ENCODE measurements at places on chromosomes 2 and 18.
A peak's percentile ranks its signal among the peaks of the same experiment; 100 is the strongest.

GRCh38 chr2:112275887-112276773 is 733 bp downstream of the ZC3H6 start:
- H3K4me3 ChIP-seq = peak overlapping the region; percentile 91
- peak overlapping the region; percentile 100 for H3K27ac ChIP-seq
- DNase-seq = peak; percentile 93
- no peaks in the 10 kb centered on the region for H3K36me3 ChIP-seq
- H3K27me3 ChIP-seq = no peaks in the 10 kb centered on the region
- H3K4me1 ChIP-seq = peaks cover 6% of the 10 kb centered on the region

DNA sequence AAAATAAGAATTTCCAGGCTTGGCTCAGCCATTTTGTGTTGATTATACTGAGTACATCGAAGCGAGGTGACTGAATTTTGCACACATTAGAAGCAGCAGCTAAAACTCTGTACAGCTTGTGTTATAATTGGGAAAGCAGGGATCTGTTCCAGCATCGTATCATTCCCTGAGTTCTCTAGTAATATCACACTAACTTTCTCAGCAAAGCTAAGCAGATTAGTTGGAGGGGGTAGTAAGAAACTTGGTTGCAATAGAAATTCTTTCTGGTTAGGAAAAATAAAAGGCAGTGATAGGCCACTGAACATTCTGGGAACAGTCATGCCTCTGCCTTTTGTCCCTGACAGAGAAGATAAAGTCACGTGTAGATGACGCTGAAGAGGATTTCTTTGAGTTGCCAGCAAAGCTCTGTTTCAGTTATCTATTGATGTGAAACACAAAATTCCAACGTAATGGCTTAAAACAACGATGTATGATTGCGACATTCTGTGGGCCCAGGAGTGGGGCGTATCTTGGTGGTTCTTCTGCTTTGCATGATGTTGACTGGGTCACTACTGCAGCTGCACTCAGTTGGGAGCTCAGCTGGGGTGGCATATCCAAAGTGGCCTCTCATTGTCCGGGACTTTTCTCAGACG is 202.1 kb upstream of the MEX3C start:
- H3K4me1 ChIP-seq = no peaks in the 10 kb centered on the region
- DNase-seq = no peak
- no peak overlapping the region for H3K4me3 ChIP-seq
- H3K36me3 ChIP-seq = no peaks in the 10 kb centered on the region

GRCh38 chr2:130337735-130338325 is 4.9 kb upstream of the IMP4 start:
- no peaks in the 10 kb centered on the region for H3K27me3 ChIP-seq
- no peaks in the 10 kb centered on the region for H3K36me3 ChIP-seq
- no peak for DNase-seq
- peaks cover 7% of the 10 kb centered on the region for H3K4me1 ChIP-seq

GRCh38 chr18:66603941-66604627 is at the start of gene CDH19:
Gene CDH19 (minus strand): TSS chr18:66604090. CDS start chr18:66572204, 31,886 bp downstream.
- H3K27ac ChIP-seq = no peak within 1 kb of the TSS
- H3K27me3 ChIP-seq = no peaks in the 10 kb centered on the region
- no peaks in the 10 kb centered on the region for H3K36me3 ChIP-seq

GRCh38 chr2:97005353-97005752 is 19.0 kb upstream of the FAM178B start:
- no peaks in the 10 kb centered on the region for H3K4me1 ChIP-seq
- H3K27me3 ChIP-seq = no peaks in the 10 kb centered on the region
- no peak overlapping the region for H3K4me3 ChIP-seq
- H3K36me3 ChIP-seq = no peaks in the 10 kb centered on the region
- no peak for DNase-seq

GRCh38 chr2:149611100-149611820 is 23.7 kb upstream of the MMADHC start:
- H3K27me3 ChIP-seq = no peaks in the 10 kb centered on the region
- no peak overlapping the region for H3K27ac ChIP-seq
- no peak overlapping the region for H3K4me3 ChIP-seq
- H3K4me1 ChIP-seq = no peaks in the 10 kb centered on the region

GRCh38 chr18:45232061-45232460 is 383.2 kb upstream of the SLC14A2 start:
- H3K4me1 ChIP-seq = no peaks in the 10 kb centered on the region
- no peak overlapping the region for H3K27ac ChIP-seq
- H3K27me3 ChIP-seq = no peaks in the 10 kb centered on the region
- no peak for DNase-seq

- H3K36me3 ChIP-seq = no peaks in the 10 kb centered on the region
- H3K4me3 ChIP-seq = no peak overlapping the region
- no peak for DNase-seq
- H3K27ac ChIP-seq = no peak overlapping the region
- no peaks in the 10 kb centered on the region for H3K4me1 ChIP-seq
These were observed 272.9 kb downstream of the IRS1 start for GRCh38 chr2:226526716-226527115.

GRCh38 chr2:23037596-23037995 is 347.4 kb upstream of the KLHL29 start:
- H3K27ac ChIP-seq = no peak overlapping the region
- H3K27me3 ChIP-seq = no peaks in the 10 kb centered on the region
- no peaks in the 10 kb centered on the region for H3K36me3 ChIP-seq
- H3K4me3 ChIP-seq = no peak overlapping the region
- DNase-seq = no peak

- H3K4me3 ChIP-seq = no peak overlapping the region
- H3K4me1 ChIP-seq = no peaks in the 10 kb centered on the region
- H3K36me3 ChIP-seq = no peaks in the 10 kb centered on the region
- no peaks in the 10 kb centered on the region for H3K27me3 ChIP-seq
These were observed 556.9 kb upstream of the SETBP1 start for GRCh38 chr18:44123743-44124142.

GRCh38 chr2:240642061-240642805 is 17.0 kb downstream of the GPR35 start:
- H3K27ac ChIP-seq = no peak overlapping the region
- H3K4me3 ChIP-seq = no peak overlapping the region
- H3K27me3 ChIP-seq = peaks cover 19% of the 10 kb centered on the region
- peak; percentile 32 for DNase-seq

DNA sequence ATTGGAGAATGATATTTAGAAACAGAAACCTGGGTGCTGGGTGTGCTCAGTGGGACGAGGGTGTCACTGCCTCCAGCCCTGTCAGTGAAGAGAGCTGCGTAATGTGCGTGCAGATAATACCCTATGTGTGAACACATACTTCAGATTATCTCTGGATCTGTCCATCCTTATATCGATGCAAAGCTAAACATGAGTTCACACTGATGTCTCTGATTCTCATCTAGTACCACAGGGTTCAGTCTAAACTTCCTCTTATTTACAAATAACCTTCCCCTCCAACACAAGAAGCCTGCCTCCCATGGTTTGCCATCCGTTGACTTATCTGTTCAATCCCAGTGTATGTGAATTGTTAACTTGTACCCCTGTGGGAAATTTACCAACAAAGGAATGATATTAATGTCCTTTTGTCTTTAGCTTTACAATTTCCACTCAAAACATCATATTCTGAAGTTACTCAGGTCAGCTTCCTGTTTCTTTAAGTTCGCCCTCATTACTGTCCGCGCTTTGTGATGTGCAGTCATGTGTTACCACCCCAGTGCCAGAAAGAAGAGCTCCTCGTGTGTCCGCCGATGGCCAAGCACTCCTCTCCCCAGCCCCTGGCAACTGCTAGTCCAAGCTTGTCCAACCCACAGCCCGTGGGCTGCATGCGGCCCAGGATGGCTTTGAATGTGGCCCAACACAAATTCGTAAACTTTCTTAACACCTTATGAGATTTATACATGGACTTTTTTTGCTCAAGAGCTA is 108.2 kb downstream of the RTP5 start:
- H3K27ac ChIP-seq = no peak overlapping the region
- H3K36me3 ChIP-seq = no peaks in the 10 kb centered on the region
- no peaks in the 10 kb centered on the region for H3K4me1 ChIP-seq
- no peaks in the 10 kb centered on the region for H3K27me3 ChIP-seq

- peak; percentile 74 for DNase-seq
- H3K27me3 ChIP-seq = no peaks in the 10 kb centered on the region
- peaks cover 13% of the 10 kb centered on the region for H3K4me1 ChIP-seq
- peak overlapping the region; percentile 96 for H3K27ac ChIP-seq
These were observed 2.4 kb downstream of the TTN start for GRCh38 chr2:178804791-178805190.

DNA sequence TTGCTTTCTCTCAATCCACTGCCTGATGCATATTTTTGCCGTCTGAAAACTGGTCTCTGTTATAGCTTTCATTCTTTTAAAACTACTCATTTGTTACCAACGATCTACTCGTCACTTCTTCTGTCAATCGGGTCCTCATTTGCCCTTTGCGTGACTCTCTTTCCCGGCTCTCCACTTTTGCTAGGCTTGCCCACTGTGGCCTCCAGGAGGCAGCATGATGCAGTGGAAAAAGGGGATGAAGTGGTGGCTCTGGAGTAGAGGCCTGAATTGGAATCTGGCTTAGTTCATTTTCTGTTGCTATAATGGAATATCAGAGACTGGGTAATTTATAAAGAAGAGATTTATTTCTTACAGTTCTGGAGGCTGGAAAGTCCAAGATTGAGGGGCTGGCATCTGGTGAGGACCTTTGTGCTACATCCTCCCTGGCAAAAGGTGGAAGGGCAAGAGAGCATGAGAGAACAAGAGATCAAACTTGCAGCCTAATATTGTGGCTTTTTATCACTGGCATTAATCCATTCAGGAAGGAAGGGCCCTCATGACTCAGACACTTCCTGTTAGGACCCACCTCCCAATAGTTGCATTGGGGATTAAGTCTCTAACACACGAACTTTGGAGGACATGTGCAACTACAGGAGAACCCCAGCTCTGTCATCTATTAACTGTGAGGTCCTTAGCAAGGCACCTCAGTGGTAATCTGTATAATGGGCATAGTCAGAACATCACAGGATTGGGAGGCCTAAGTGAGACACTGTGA is 15.4 kb downstream of the GDF7 start:
- H3K36me3 ChIP-seq = no peaks in the 10 kb centered on the region
- no peak overlapping the region for H3K27ac ChIP-seq
- DNase-seq = no peak
- no peaks in the 10 kb centered on the region for H3K27me3 ChIP-seq

DNA sequence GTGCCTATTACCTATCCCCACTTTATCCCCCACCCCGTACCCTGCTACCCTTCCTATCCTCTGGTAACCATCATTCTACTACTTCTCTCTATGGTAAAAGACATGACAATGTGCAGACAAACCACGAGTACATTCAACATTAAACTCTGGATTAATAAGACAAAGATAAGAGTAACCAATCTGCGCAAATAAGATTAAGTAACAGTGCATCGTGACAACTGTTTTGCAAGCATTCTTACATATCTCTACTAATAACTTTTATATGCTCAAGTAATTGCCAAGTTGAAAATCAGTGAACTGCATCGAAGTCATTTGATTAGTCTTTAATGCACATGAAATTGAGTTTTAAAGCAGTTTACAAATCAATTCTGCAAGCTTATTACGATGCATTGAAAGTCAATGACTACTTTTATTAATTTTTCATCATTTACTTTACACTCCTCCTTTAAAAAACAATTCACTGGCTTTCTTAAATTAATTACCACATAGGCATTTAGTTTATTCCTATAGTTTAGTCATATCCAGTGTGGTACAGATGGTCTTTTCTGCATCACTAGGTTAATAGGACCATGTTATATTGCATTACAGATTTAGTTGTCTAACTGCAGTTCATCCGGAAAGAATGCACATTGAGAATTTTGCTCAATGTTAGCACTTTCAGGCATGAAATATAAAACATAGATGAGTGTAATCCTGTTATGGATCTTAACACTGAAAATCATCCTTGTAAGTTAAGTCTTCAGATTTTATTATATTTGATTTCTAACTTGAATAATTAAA is 178.1 kb downstream of the GCA start:
- H3K4me1 ChIP-seq = no peaks in the 10 kb centered on the region
- no peak overlapping the region for H3K4me3 ChIP-seq
- H3K27ac ChIP-seq = no peak overlapping the region
- no peak for DNase-seq
- no peaks in the 10 kb centered on the region for H3K27me3 ChIP-seq
- no peaks in the 10 kb centered on the region for H3K36me3 ChIP-seq

GRCh38 chr18:36284671-36285295 is 12.7 kb upstream of the FHOD3 start:
- no peak overlapping the region for H3K4me3 ChIP-seq
- no peaks in the 10 kb centered on the region for H3K4me1 ChIP-seq
- peaks cover 2% of the 10 kb centered on the region for H3K27me3 ChIP-seq

DNA sequence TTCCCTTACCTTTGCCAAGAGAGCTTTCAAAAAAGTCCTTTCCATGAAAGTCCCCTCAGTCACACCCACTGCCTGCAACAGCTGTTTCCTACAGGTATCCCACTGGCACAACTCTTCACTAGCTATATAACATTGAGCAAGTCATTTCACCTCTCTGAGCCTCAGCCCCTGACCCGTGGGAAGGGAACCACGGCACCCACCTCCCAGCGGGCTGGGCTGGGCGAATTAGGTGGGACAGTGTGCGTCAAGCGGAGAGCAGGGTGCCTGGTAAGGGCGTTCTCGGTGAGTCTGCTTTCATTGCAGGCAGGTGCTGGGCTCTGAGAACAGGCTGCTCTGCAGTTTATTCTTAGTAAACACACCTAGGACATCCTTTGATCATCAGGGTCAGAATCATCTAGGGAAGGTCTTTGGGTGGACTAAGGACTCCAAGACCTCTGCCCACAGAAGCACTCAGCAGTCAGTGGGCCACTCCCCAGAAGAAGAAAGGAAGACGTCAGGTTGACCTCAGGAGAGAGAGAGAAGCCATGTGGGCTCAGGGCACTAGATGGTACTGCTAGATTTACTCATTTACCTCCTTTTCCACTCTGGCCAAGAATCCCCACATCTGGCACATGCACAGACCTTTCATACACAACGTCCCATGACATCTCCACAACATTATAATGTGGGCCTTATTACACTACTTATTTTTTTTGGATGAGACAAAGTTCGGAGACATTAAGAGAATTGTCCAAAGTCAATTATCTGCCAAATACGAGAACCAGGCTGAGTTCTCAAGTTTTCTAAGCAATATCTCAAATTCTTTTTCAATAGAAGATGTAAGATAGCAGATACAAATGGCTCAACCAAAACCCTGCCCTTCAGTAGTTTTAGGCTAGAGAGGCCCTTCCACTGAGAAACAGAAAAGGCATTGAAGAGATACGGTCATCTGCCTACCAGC is 79.9 kb downstream of the GALNT14 start:
- H3K36me3 ChIP-seq = no peaks in the 10 kb centered on the region
- H3K27ac ChIP-seq = no peak overlapping the region
- H3K27me3 ChIP-seq = no peaks in the 10 kb centered on the region
- no peak overlapping the region for H3K4me3 ChIP-seq
- no peaks in the 10 kb centered on the region for H3K4me1 ChIP-seq

DNA sequence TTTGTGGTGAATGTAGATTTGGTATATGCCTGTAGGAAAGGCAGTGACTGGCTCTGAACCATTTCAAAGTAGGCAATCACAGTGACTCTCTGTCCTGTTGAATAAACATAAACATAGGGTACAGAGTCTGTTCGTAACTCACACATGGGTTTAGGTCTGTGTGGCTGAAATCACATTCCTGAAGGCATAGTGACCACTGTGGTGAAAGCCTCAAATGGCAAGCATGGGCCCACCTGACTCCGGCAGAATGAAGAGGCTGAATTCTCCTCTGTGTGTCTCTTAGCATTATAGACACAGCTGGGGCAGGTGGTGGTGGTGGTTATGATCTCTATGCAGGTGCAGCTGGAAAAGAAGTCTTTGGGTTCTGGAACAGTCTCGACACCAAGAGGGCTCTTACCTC is 61.2 kb downstream of the ITGA6 start:
- H3K4me1 ChIP-seq = no peaks in the 10 kb centered on the region
- H3K4me3 ChIP-seq = no peak overlapping the region
- DNase-seq = no peak
- H3K27me3 ChIP-seq = no peaks in the 10 kb centered on the region
